ENCODE measurements at places on chromosomes 1 and 21.

DNA sequence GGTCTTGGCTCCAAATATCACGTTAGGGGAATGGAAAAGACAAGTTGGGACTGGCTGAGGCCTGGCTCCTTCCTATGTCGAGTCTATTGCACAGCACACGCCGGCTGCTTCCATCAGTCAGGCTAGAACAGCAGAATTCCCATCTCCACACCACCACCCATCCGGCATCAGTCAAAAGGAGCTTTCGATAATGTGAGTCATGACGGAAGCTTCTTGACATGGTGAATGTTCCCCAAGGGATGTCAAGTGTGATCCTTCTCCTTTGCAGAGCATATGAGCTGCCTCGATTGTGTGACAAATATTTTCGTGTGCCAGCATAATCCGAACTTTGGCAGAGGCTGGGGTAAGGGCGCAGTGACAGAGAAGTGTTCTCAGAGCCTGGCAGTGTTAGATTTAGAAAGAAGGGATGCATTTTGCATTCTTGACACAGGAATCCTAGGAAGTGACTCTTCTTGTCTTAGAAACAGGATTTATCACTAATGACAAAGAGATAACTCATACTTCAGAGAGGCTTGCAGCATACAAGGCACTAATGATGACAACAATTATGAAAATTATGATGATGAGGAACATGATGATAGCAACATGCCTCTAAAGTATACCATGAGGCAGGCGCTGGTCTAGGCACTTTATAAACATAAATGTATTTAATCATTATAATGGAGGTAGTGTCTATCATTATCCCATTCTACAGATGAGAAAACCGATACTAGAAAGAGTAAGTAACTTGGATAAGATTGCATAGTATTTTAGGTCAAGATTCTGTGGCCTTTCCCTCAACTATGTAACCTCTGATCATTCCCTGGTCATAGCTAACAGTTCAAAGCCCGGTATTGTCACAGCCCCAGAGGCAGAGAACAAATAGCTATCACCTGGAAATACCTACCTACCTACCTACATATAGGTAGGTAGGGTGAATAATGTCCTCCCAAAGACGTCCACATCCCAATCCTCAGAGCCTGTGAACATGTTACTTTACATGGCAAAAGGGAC, 135.0 kb downstream of the KCNJ6 start:
- DNase-seq = no peak

DNA sequence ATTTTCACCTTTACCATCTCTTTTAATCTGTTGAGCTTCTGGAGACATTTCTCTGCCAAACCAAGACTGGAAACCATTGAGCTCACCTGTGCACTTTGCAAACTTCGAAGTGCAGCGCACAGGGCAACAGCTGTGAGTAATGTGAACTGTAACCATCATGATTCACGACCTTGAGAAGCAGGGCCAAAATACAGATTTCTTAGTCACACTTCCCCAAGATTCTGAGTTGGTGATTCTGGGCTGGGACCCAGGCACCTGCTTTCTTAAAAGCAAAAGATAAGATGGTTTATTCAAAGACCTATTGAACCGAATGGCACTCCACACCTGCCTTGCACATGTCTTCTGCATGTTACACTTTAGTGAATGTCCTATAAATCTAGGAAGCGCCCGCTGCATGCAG, 10.2 kb downstream of the AGTRAP start:
- no peak for DNase-seq

DNA sequence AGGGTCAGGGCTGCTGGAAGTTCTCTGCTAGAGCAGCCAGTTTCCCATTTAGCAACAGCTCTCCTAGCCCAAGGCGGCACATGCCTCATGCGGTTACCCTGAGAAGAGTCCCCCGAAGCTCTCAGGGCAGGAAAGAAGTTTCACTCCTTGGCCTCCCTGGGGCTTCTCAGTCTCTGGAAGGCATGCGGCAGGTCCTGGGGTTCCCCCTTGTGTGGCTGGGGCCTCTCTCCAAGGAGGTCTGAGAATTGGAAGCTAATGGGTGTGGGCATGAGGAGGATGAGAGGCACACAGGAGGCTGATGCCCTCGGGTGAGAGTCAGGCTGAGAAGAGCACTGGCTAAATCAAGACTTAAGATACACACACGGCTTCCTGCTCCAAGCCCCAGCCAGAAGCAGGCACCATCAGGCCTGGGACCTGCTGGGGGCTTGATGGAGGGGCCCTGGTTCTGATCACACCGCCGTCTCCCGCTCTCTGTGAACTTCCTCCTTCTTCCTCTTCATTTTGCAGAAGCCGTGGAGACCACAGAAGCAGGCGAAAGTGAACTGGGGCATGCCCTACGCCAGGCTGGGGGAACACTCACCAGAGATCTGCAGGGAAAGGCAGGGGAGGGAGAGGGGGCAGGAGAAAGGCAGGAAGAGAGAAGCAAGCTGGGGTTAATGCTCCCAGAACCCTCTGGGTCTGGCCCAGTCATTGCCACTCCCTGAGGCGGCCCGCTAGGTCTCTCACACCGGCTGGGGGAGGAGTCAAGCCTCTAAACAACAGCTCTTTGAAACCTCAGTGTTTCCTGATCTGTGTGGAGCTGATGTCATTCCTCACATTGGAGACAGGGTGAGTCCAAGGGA, 15.1 kb downstream of the BLACAT1 start:
- peak; percentile 97 for DNase-seq

DNA sequence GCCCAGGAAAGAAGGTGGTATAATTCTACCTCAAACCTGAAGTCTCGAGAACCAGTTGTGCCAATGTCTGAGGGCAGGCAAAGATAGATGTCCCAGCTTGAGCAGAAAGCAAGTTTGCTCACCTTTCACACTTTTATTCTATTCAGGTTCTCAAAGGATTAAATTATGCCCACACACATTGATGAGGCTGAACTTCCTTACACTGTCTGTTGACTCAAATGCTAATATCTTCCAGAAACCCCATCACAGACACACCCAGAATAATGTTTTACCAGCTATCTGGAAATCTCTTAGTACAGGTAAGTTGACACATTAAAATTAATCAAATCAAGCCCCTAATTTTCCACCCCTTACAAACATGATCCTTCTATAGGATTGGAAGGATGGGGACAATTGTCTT, 605.7 kb downstream of the NUF2 start:
- DNase-seq = no peak

DNA sequence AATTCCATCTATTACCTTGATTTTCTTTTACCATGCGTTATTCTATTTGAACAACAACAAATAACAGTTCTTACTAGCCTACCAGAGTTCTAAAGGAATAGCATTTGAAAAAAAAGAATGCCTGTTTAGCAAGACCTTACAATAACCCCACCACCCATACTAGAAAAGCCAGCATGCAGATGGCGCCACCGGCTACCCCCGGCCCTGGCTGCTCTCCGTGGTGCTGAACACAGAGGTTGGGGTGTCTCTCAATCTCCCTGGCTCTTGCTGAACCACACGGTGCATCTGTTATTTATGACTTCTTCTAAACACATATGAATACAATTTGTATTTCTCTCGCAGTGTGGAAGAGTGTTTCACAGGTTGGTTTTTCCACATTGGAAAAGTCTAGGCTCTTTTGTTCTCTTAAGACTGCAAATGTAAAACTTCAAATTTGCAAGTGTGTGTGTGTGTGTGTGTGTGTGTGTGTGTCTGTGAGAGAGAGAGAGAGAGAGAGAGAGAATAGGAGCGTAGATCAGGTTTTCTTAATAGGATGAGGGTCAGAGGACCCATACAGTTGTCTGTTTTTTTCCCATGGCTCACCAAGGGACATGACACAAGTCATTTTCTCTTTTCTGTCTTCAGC, 13.6 kb downstream of the GRIK3 start:
- DNase-seq = no peak

DNA sequence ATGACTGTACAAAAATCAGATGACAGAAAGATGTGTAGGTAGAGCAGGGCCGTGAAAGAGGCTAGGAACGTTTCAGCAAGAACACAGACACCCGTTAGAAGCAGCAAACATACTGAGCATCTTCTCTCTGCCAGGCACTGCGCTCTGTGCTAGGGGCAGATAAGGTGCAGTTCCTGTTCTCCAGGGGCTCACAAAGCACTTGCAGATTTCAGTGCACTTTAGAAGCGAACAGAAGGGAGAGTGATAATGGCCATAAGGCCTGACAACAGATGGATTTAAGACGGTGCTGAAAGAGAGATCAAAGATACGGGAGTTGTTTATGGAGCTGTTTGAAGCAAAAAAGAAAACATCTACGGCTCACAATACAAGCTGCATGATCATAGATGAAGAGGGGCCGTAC, 200.3 kb upstream of the FOXD3 start:
- DNase-seq = no peak

- no peak for DNase-seq
Observed at GRCh38 chr1:204455063-204455830, 39.4 kb downstream of the PIK3C2B start.

- DNase-seq = no peak
Observed at GRCh38 chr1:64242895-64243756, 39.7 kb downstream of the UBE2U start.

DNA sequence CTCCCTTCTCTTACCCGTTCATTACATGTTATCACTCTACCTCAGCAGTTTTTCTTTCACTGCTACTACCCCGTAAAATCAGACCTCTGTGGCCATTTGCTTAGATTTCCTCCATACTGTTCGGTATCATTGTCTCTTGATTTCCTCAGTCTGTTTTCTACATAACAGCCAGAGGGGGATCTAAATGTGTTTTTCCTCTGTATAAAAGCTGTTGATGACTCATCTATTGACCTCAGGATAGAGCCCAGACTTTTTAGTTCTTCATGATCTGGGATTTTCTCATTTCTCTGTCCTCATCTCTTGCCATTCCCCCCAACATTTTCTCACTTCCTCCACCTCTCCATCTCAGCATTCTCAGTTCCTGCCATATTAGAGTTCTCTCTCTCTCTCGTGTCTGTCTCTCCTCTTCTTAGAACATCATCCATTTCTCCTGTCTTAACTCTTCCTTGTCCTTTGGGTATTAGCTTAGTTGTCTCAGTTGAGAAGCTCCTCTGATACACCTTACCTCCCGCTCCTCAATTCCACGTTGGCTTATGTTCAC, 10.5 kb downstream of the OTUD3 start:
- no peak for DNase-seq

DNA sequence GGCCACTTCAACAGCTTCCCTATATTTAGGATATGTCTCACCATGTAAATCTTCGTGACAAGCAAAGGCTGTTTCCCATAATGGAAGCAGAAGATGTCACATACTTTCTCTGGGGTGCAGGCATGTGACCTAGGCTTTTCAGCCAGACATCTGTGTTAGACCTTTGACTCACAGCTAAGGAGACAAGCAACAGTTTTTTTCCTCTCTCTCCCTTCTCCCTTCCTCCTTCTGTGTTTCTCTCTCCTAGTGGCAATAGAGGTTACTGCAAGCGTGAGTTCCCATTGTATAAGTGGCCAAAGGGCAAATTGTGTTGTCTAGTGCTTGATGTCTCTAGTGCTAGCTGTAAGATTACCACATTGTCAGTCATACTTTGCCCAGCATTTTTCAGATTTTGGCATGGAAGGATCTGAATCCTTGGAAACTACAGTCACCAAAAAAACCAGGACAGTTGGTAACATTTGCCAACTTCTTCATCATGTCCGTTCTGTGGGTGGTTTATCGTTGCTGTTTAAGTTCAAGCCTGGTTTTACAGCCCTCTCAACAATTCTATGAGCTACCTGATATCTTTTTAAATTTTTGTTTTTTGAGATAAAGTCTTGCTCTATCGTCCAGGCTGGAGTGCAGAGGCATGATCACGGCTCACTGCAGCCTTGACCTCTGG, 44.4 kb upstream of the RABGAP1L start:
- DNase-seq = peak; percentile 54

- no peak for DNase-seq
Observed at GRCh38 chr1:232579466-232579865, 50.5 kb downstream of the SIPA1L2 start.

DNA sequence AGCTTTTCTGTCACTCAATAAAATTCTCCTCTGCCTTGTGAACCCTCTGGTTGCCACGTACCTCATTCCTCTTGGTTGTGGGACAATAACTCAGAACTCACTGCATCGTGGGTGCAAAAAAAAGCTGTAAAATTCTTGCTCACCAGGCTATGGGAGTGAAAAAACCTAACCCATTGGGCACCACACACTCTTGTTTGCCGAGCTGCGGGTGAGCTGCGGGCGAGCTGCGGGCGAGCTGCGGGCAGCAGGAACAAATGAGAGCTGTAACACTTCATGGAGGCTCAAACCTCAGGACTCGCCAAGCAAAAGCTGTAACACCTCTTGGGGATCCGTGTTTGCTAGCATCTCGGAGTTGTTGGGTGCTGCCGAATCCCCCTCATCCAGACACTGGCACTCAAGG, 641.3 kb upstream of the CHRM3 start:
- DNase-seq = no peak

DNA sequence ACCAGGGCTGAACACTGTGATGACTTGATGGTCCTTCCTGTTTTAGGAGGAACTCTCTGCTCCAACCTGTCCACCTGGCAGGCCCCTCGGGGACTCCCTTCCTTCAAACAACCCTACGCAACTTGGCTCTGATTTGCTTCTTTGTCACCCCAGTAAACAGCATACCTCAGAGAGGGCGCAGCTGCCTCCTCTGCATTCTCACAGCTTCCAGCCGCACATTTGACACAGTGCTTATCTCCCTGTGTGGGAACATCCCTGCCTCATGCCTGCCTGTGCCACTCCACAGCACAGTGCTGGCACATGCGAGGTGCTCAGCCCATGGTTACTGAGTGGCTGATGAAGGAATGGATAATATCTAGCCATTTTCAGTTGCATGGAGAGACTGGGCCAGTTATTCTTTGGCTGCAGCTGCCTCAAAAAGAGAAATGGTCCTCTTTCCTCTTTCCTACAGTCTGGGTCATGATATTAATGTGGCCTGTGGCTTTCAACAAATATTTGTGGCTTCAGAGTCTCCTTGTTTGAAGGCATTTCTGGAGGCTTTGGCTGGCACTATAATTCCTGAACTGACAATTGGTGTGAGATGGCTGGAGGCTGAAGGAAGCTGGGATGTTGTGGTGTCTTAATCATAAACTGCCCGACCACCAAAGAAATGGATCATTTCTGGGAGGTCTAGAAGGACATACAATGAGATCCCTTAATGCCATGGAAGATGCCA, 77.9 kb downstream of the TENT5C start:
- DNase-seq = no peak

DNA sequence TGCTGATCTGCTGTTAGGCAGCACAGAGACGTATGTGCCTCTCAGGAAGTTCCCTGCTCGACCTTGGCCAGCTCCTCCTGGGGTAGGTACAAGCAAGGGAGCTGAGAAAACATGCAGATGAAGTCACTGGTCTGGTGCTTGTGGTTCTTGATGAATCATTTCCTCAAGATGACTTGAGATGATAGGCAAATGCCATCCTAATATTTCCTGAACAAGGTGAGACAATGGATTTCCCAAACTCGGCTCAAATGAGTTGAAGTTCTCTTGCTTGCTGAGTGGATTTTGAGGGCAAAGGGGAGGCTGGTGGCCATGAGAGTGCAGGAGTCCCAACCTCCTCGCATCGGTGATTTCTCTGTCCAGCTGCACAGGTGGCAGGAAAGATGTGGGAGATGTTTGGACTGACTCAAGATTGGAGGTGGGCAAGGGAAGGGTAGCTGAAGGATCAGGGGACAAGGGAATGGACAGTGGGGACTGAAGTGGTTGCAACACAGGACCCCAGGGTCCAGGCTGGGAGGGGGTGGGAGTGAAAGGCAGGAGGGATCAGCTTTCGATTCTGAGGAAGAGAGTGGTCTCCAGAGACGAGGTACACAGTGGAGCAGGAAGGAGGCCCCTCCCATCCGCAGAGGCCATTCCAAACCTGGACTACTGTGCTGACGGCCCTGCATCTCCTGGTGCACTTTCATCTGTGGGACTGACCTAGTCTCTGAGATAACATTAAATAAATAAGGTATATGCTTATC, 63.9 kb downstream of the CAPN2 start:
- peak; percentile 80 for DNase-seq

Data from NCI-H226 (cell line).